Stimulated activated CD4-positive, alpha-beta T cell treated with anti-CD3 and anti-CD28 coated beads, Interleukin-12 subunit alpha, Interleukin-12 subunit beta, amount 100 ng/mL, for 4 hours (primary cell): ENCODE measurements at places on chromosomes 2 and 18.

DNA sequence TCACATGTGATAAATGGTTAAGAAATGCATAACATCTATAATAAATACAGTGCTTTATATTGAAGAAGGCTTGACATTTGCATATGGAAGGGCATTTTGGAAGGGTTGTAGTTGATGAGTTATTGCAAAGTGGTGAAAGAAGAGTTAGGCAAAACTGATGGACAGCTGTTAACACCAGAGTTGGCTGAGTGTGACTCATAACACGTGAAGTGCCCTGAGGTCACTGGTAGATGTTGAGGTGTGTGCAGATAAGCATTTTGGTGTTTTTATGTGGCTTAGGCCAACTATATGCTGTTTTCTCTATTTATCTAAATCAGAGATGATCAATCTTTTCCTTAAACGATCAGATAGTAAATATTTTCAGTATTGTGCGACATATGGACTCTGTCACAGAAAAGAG is 154.3 kb upstream of the KCNH7 start:
- DNase-seq: no peak

GRCh38 chr2:127654838-127655175 is 8.9 kb downstream of the GPR17 start:
- DNase-seq: no peak

GRCh38 chr2:120346667-120347358 is 877 bp downstream of the INHBB start:
- DNase-seq: peak; percentile 18

DNA sequence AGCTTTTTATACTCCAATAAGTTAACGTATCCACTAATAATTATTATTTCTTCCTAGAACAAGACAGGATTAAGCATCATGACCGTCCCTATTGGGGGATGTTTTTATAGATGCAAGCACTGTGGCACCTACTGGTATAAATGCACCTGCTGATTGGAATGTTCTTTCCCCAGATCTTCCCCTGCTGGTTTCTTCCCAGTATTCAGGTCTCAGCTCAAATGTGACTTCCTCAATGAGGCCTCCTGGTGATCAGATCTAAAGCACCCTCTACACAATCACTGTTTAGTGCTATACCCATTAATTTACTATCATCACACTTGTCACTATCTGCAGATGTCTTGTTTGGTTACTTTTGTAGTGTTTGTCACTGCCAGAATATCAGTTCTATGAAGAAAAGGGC is 3.9 kb upstream of the TYMS start:
- no peak for DNase-seq

- peak; percentile 3 for DNase-seq
Observed at GRCh38 chr2:123993728-123994323, 31.3 kb upstream of the CNTNAP5 start.

DNA sequence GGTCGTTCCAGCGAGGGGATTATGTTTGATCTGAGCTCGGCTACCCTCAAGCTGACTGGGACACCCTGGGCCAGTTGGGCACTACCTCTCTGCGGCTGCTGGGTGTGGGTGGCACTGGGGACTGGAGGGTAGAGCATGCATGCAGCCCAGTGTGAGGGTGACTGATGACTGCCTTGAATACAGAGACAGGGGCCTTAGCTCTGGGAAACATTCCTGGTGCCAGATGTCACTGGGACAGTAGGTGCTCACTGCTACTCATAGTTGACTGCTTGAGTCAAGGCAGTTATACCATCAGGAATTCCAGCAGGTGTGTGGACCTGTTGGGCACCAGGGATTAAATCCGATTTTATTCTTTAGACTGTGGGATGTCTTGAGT is 33.6 kb upstream of the ATP6V1B1 start:
- no peak for DNase-seq

- DNase-seq: no peak
Observed at GRCh38 chr2:10145519-10146357, 23.2 kb downstream of the RRM2 start.
